ENCODE measurements at places on chromosomes 2 and 18.

DNA sequence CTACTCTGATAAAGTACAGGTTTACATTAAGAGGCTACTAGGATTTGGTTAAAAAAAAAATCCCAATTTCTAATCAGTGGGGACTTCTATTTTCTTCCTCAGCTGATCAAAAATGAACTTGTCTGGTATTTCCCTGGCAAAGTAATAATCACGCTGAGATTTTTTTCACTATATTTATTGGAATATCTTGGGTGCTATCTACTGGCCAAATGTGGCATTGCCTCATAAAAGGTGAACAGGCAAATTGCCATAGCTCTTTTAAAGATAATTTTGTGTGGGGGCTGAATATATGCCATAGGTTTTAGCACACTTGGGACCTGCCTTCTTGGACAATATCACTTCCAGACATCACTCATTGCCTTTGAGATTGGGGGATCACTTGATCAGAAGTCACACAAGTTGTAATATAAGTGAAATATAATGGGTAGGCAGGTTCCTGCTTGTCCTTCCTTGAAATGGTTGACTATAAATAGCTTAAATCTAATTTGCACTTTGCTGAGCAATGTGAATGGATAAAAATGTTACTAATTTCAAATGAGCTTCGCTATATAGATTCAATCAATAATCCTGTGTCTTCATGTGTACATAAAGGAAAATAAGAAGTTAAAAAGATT lies 7.0 kb upstream of the NXPH2 start:
- no peak for DNase-seq

DNA sequence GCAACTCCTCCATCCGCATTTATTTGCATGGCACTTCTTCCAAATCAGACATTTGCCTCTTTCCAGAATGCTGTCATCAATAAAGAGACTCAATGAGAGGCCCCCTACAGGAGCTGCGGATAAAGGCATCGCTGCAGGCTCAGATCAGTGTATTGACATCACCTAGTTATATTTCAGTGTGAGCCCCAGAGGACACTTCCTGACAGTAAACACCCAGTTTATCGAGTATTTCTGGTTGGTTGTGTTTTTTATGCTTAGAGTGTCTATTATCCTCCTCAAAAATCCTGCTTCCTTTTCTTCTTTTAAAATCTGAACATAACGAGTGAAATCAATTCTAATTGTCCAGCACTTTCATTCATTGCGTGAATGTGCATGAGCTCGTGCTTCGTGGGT lies 38.8 kb downstream of the NRP2 start:
- no peak for DNase-seq

DNA sequence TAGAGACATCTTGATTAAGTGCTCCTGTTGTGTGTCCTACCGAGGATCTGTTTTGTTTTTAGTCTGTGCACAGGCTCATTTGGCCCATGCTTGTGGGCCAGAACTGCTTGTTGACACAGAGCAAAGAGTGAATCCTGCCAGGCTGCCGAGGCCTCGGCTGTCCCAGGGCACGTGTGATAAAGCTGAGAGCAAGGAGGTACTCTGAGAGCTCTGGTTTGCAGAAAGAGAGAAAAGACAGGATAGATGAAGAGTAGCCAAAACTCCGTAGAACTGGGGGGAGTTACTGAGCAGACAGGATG lies 175.1 kb downstream of the FAM210A start:
- DNase-seq: no peak

DNA sequence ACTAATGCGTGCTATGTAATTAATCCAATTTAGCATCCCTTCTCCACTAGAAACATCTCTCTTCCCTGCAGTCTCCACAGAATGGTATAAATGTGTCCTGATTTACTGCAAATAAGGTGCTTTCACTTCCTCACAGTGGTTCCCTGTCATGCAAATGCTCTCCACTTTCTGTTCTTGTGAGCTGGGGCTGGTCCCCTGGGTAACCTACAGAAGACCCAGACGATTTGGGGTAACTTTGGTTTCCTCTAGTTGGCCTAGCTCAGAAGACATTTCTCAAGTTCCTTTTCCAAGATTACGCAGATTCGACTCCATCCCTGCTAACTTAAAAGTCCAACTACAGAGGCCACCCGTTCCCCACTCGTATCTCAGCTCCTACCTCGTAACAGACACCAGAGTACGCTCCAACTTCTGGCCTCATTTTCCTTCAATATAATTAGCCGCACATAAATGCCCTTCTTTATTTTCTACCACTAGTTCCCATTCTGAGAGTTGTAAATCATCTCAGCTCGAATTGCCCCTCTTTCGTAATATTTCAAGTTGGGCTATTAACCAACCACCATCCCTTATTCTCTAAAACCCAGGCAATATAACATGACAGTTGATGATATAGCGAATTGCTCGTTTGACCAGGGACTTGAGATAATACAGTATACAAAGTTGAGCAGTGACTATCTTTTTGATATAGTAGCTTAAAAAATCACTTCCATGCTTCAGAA lies 28.8 kb upstream of the NEDD4L start:
- no peak for DNase-seq

GRCh38 chr2:242060212-242060835 lies 190.8 kb downstream of the RTP5 start:
- no peak for DNase-seq

DNA sequence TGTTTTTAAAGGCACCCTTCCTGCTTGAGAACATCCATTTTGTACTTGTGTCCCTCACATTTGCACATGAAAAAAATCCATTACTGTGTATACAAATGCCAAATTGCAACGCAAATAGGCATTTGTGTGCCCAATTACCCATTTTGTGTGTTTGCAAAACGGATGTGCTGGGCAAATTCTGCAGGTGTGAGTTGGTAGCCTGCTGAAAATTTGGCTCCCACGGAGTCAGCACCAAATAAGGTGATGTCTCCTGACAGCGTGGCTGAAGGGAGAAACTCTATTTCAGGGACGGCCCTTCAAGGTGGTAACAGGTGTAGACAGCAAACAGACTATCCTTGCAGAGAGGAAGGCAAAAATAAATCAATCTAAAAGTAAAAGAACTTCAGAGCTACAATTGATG lies 661.1 kb downstream of the BCL11A start:
- DNase-seq: no peak

- DNase-seq: no peak
Observed at GRCh38 chr2:207296265-207296948, 130.7 kb upstream of the KLF7 start.

DNA sequence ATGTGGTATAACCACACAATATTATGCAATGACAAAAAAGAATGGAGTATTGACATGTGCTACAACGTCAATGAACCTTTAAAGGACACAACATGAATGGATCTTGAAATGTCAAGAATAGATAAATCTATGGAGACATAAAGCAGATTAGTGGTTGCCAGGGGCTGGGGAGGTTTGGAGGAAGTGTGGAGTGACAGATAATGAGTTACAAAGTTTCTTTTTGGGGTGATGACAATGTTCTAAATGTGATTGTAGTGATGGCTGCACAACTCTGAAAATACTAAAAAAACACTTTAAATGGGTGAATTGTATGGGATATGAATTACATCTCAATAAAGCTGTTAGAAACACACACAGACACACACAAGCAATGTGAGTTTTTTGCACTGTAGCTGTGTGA lies 37.4 kb upstream of the C1D start:
- no peak for DNase-seq
